ENCODE measurements at places on chromosomes 12 and 14.

DNA sequence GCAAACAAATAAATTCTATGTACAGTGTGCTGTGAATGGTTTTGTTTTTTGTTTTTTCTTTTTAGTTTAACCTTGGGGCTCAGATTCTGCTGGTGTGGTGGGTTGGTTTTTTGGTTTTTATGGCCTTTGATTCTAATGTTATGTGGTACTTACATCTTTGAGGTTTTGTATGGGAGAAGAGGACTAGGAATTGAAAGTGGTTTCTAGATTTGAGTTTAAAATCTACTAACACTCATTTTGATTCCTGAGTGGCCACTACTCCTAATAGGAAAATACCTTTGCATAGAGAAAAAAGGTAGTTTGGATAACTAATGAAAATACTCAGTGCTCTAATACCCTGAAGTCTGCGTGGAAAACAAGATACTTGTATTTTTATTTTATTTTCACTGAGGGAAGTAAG is 137.7 kb downstream of the MON2 start:
- DNase-seq: peak; percentile 12

DNA sequence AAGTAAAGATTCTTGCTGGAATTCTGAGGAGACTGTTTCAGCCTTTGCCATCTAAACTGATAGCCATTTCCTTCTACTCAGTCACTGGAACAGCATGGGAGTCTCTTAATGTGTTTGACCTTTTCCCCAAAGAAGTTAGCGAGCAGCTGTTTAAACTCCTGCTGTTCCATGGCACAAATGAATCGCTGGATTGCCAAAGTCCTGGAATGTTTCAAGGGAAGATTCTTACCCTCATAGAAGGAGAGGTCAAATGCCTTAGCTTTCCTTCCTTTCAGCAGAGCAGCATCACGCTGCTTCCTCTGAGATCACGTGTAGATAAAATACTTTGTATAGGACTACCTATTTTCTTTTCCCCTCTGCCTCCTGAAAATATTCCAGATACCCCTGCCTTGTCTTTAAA is 10.5 kb upstream of the NR2C1 start:
- DNase-seq: no peak

GRCh38 chr14:86035882-86036281 is 505.9 kb downstream of the FLRT2 start:
- DNase-seq: no peak

DNA sequence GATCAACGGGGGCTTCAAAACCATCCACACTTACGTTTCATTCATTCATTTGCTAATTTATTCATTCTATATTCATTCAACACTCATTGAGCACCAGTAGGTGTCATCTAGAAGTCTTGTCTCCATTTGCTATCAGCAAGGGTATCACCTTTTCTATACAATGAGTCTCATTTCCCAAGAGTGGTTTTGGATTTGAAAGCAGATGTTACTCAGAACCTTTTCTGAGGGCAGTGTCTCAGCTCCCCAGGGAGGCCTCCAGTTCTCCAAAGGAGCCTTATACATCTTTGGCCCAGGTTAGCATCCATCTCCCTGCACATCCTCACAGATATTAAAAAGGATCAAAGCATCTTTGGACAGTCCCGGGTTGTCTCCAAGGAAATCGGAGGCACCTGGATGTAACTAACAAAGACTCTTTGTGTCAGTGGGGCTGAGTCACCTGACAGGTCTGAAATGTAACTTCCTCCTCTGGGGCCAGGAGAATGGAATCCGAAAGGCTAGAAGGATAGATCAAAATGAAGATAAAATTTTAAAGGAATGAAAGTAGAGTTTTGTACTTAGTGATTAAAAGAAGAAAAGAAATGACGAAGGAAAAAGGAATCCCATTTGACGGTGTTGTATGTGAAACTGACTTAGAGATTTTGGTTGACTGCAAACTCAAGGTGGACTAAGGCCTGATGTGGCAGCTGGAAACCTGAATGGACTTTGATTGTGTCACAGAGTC is 103.0 kb downstream of the VCPKMT start:
- DNase-seq: no peak

DNA sequence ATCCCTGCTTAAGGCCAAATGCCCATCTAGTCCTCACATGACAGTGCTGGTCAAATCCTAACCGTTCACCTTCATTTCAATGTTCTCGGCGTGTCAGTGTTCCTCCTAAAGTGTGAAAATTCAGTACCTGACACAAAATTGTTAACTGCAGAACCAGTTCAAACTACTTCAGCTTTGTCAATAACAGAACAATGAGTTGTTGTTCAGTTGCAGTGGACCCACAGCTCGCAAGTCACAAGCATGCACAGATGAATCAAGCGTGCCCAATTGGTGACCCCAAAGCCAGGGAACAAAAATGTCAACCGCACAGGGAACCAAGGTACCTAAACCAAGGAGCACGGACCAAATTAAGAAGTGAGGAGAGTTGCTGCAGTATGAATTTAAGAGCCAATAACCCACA is 23.2 kb downstream of the NRDE2 start:
- DNase-seq: no peak

GRCh38 chr14:56885825-56886224 is 75.5 kb upstream of the OTX2 start:
- DNase-seq: no peak

GRCh38 chr12:109655578-109655977 is 58.0 kb upstream of the FAM222A start:
- no peak for DNase-seq

GRCh38 chr14:33933386-33933933 is 17.4 kb downstream of the EGLN3 start:
- no peak for DNase-seq

DNA sequence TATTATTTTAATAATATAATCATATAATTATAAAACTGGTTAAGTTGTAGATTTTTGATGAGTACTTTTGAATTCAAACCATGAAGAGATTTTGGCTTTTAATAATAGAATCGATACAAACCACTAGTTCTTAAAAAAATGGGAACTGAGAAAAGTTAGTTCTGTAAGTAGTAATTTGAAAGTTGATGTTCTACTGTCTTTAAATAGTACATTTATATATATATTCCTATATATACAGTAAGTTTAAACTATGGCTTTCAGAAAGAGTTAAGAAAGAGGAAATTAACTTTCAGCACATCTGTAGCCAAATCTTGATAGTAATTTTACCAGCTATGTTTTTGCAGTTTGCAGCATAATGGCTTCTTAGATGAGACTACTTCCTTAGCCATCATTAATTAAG is 7.8 kb downstream of the LRRK2 start:
- DNase-seq: no peak

- DNase-seq: no peak
Observed at GRCh38 chr12:45008211-45008610, 42.7 kb downstream of the DBX2 start.
